HepG2 (cell line): ENCODE measurements at places on chromosomes 13 and 19. TPM values are rescaled to one million over a fixed set of nuclear protein-coding genes. Genes with fewer than 3 reads are reported as not detected.
A peak's percentile ranks its signal among the peaks of the same experiment; 100 is the strongest.

GRCh38 chr13:79429309-79429708 lies 23.3 kb upstream of the RBM26 start:
- H3K4me3 ChIP-seq = no peak overlapping the region
- H3K27ac ChIP-seq = no peak overlapping the region
- no peaks in the 10 kb centered on the region for H3K27me3 ChIP-seq

DNA sequence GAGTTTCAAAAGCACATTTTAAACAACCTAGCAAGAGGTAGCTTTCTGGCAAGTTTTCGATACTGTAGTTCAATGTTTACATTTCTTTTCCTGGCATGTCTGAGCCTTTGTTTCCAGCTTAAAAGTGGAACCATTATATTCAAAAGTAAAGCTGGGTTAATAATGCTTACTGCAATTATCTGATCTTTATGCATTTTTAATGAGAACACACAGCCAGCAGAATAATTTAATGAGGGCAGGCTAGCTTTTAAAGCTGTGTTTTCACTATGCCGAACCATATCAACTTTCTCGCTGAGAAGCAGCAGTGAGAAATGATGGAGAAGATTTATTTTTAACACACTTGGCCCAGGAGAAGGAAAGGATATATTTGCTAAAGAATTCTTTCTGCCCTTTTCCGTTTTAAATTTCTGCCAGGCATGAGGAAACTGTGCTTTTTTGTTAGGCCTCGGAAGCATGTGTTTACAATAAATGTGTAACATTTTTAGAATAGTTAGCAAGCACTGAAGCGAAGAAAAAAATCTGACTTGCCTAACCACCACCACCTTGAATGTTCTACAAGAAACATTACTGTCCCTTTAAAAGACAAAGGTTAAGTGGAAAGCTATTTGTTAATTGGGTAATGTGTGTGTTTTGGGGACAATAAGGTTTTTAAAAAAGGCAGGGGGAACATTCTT lies 1.0 kb downstream of the MBNL2 start:
- peaks cover 61% of the 10 kb centered on the region for H3K4me1 ChIP-seq
- H3K27ac ChIP-seq = peak overlapping the region; percentile 92
- no peaks in the 10 kb centered on the region for H3K36me3 ChIP-seq
- no peaks in the 10 kb centered on the region for H3K27me3 ChIP-seq
- peak overlapping the region; percentile 95 for H3K4me3 ChIP-seq

DNA sequence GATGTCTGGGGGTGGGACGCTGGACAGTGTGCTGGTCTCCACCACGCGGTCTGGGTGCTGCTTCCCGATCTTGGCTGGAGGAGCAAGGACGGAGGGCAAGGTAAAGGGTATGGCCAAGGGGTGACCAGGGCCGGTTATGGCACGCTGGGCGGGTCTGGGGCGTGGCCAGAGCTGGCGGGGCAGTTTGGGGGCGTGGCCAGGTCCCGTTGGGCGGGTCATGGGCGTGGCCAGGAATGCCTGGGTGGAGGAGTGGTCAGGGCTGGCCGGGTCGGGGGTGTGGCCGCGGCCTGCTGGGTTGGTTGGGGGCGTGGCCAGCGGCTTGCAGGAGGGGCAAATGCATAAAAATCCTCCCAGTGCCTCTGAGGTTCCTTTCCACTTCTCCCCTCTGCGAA lies 19.2 kb downstream of the GPX4 start:
- no peak overlapping the region for H3K4me3 ChIP-seq
- no peaks in the 10 kb centered on the region for H3K27me3 ChIP-seq
- no peak overlapping the region for H3K27ac ChIP-seq

- peaks cover 10% of the 10 kb centered on the region for H3K4me1 ChIP-seq
- H3K27me3 ChIP-seq = no peaks in the 10 kb centered on the region
- no peak overlapping the region for H3K4me3 ChIP-seq
Measured at GRCh38 chr13:51955281-51955771, 55.9 kb downstream of the ATP7B start.

GRCh38 chr19:11279505-11280236 lies 16.3 kb upstream of the TSPAN16 start:
- H3K4me3 ChIP-seq = no peak overlapping the region
- H3K27ac ChIP-seq = no peak overlapping the region
- H3K36me3 ChIP-seq = no peaks in the 10 kb centered on the region
- DNase-seq = no peak
- H3K27me3 ChIP-seq = no peaks in the 10 kb centered on the region
- peaks cover 12% of the 10 kb centered on the region for H3K4me1 ChIP-seq

DNA sequence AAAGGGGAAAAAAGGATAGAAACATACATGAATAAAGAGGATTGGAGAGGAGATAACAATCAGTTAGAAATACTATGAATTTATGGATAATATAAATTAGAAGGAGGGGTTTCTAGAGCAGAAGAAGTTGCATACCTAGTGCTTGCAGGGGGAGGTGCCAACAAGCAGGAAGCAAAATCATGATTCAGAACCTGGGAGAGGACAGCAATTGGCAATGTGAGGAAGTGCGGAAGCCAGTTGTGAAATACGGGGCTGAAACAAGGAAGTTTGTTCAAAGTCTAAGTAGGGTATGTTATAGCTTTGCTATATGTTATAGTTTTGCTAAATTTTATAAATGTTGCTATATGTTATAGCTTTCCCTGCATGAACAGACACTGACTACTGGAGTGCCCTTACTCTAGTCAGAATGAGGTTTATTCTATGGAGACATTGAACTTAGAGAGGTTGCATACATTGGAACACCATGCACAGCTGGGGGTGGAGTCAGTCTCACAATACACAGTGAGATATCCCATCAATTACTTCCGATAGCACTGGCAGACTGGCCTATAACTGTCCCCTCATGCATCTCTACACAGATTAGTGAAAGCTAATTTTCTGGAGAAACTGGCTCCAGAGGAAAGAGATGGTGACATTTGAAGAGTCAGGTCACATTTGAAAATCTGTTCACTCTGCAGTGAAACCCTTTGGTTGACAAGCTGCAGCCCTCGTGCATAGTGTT lies 92.1 kb downstream of the GPC6 start:
- no peaks in the 10 kb centered on the region for H3K36me3 ChIP-seq
- H3K27me3 ChIP-seq = no peaks in the 10 kb centered on the region
- peak; percentile 3 for DNase-seq
- no peak overlapping the region for H3K4me3 ChIP-seq
- no peak overlapping the region for H3K27ac ChIP-seq
- H3K4me1 ChIP-seq = no peaks in the 10 kb centered on the region

- no peak overlapping the region for H3K4me3 ChIP-seq
- peaks cover 16% of the 10 kb centered on the region for H3K4me1 ChIP-seq
- H3K36me3 ChIP-seq = no peaks in the 10 kb centered on the region
- peaks cover 28% of the 10 kb centered on the region for H3K27me3 ChIP-seq
Measured at GRCh38 chr19:48506138-48506733, 5.4 kb downstream of the LMTK3 start.

- H3K36me3 ChIP-seq = peaks cover 27% of the 10 kb centered on the region
- H3K27me3 ChIP-seq = no peaks in the 10 kb centered on the region
- no peak overlapping the region for H3K4me3 ChIP-seq
- peaks cover 6% of the 10 kb centered on the region for H3K4me1 ChIP-seq
- no peak for DNase-seq
- H3K27ac ChIP-seq = no peak overlapping the region
Measured at GRCh38 chr19:6226012-6226411, 53.8 kb downstream of the MLLT1 start.

GRCh38 chr13:48297131-48297786 lies 6.3 kb upstream of the RB1 start:
- no peak overlapping the region for H3K4me3 ChIP-seq
- DNase-seq = no peak
- no peak overlapping the region for H3K27ac ChIP-seq
- H3K27me3 ChIP-seq = no peaks in the 10 kb centered on the region

DNA sequence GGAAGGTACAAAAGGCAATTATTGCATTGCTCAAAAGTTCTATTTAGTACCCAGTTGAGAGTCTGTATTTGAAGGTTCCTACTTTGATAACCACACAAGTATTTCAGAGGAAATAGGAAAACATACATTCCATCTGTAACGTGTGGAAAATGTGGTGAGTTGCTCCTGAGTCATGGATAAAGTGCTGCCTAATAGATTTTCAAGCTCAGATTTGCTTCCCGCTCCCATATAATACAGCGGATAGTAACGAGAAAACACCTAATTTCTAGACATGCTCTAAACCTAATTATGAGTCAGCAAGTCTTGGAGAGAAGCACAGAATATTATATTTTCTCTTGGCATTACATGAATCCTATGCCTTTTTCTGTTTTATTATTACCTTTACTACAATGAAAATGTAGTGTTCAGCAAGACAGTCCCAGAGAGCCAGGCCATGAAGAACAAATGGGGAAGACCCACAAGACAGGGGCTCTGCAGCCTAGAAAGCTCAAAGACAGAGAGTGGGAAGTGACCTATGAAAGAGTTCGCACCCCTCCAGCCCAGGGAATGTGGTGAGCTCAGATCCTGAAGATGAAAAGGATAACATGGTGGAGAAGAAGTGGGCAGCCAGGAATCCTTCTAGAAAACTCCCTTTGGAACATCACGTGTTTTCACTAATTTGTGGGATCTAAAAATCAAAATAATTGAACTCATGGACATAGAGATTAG lies 116.1 kb downstream of the STARD13 start:
- peaks cover 3% of the 10 kb centered on the region for H3K36me3 ChIP-seq
- no peak overlapping the region for H3K4me3 ChIP-seq
- H3K27ac ChIP-seq = peak overlapping the region; percentile 85

DNA sequence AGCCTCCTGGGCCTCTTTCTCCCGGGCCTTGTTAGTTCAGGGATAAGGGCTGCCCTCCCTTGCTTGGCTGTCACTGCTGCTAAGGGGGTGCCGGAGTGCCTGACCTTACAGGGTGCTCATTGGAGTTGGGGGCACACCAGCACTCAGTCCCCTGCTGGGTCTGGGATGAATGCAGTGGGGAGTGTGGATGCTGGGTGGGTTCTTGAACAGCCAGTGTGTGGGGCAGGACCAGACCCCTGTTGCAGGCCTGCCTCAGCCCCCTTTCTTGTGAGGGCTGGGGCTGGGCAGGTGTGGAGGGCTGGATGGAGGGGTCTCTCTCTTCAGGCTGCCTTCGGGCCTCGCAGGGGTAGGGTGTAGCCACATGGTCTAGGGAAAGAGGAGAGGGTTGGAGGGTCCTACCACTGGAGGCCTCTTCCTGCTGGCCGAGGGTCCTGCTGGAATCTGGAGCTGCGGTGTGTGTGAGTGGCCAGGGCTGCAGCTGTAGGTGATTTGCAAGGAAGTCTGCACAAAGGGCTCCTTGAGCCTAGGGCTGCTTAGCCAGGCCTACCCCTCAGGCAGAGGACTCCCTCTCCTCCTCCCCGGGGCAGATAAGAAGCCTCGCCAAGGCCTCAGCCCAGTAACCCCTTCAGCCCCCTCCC lies 3.2 kb downstream of the CEBPA start:
- H3K27ac ChIP-seq = peak overlapping the region; percentile 62
- H3K36me3 ChIP-seq = no peaks in the 10 kb centered on the region; the same call in 1 of the 2 replicates
- H3K4me1 ChIP-seq = peaks cover 61% of the 10 kb centered on the region
- no peaks in the 10 kb centered on the region for H3K27me3 ChIP-seq

The SLC10A2 gene
- not detected in 2 replicates for total RNA-seq

- H3K36me3 ChIP-seq = no peaks in the 10 kb centered on the region
- peaks cover 24% of the 10 kb centered on the region; the same call in 2 of the 3 replicates for H3K27me3 ChIP-seq
- H3K4me3 ChIP-seq = no peak overlapping the region
Measured at GRCh38 chr13:113802090-113802531, 43.1 kb downstream of the TMEM255B start.
